H4 (cell line): ENCODE measurements at places on chromosomes 7 and 10.

DNA sequence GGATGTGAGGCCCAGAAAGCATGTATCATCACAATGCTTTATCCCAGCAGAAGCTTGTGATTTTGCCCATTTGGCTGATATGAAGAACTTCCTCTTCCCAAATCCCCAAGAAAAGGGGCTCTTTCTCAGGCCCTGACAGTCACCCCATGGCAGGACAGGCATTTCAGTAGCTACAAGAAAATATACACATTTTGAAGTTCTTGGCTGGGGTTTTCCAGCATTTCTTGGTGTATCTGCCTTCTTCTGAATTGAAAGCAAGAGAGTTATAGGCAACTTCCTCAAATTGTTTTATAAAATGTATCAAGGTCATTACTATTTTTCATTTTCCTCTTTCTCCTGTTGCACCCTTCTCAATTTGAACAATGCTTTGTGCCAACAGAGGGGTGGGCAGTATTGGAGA lies 63.3 kb upstream of the PDLIM1 start:
- no peak for DNase-seq

- no peak for DNase-seq
Measured at GRCh38 chr10:111186358-111186757, 109.5 kb downstream of the ADRA2A start.

DNA sequence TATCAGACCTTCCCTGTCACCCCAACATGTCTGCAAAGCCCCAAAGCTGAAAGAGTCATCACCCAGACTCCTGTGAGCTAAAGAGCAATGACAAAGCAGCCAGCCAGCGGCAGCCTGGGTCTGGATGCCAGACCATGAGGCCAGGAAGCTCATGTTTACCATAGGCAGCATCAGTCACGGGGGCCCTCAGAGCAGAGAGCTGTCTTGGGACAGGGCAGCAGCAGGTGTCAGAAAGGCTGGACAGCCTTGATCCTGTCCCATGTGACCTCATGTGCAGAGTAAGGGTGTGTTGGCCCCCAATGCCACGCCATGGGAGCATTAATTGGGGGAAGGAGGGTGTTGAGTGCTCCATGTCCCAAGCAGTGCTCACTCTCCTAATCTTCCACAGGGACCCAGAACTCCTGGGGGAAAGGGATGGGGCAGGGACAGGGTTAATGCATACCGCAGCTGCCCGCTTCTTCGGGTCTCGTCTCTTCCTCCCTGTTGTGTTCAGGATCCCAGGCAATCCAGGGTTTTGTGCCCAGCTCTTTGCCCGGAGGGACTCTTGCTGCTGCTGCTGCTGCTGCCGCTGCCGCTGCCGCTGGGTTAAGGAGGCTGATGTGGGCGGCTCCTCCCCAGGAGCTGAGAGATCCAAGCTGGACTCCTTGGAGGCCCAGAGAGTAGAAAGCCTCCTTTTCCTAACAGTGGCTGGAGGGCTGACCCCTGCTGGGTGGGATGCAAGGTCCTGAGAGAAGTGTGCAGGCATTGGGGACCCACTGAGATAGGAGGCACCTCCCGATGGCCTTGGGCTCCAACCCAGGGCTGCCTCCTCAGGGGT lies 7.1 kb downstream of the CCDC201 start:
- peak; percentile 21 for DNase-seq

- DNase-seq: peak; percentile 91
Measured at GRCh38 chr10:110664483-110665420, 20.6 kb downstream of the RBM20 start.

GRCh38 chr10:62959553-62959952 lies 143.4 kb upstream of the EGR2 start:
- DNase-seq: no peak

DNA sequence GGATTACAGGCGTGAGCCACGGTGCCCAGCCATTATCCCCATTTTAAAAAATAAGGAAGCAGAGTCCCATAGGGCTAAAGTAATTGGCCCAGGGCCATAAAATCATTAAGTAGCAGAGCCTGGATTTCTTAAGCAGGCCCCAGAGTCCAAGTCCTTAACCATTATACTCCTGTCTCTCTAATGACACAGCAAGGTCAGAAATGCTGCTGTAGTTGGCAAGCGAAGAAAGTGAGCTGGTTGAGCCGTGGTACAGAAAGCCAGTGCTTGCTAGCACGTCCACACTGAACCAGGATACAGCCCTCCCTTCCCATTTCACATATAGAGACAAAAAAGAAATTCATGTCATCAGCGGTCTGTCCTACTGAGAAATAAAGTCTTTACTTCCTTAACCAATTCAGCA lies 562.7 kb downstream of the GALNT17 start:
- no peak for DNase-seq

DNA sequence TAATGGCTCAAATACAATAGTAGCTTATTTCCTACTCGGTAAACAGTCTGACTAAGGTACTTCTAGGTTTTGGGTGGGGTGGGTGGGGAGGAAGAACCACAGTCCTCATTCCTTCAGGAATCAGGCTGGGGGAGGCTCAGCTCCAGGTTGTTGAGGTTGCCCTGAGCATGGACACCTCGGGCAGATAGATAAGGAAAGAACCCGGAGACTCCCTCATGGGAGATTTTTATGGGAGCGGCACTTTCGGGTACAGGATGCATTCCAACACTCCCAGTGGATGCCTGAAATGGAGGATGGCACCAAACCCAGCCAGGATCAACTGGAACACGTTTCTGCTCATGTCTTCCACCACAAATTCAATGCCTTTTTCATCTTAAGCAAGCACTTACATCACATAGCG lies 5.5 kb upstream of the GSDME start:
- no peak for DNase-seq

- DNase-seq: no peak
Measured at GRCh38 chr7:39633563-39634477, 10.4 kb downstream of the RALA start.

- DNase-seq: peak; percentile 98
Measured at GRCh38 chr7:1192171-1192676, 32.2 kb upstream of the ZFAND2A start.

GRCh38 chr7:43553999-43554398 lies 28.9 kb upstream of the STK17A start:
- no peak for DNase-seq

DNA sequence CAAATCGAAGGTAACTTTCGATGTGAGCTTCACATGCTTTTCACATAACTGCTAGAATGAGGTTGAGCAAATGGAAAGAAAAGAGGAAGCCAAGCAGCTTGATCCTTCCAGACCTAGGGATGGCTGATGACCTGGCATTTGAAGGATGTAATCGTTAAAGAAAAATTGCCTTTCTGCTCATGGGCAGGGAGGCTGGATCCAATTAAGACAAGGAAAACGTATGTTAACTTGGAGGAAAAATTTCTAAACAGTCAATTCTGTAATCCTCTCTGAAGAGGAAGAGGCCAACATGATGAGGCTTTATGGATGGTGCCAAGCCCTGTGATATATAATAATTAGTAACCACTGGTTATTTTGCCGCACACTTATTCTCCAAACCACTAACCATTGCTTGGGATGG lies 12.5 kb downstream of the GRK5 start:
- DNase-seq: no peak

- DNase-seq: no peak
Measured at GRCh38 chr10:3624367-3624766, 160.6 kb downstream of the KLF6 start.

DNA sequence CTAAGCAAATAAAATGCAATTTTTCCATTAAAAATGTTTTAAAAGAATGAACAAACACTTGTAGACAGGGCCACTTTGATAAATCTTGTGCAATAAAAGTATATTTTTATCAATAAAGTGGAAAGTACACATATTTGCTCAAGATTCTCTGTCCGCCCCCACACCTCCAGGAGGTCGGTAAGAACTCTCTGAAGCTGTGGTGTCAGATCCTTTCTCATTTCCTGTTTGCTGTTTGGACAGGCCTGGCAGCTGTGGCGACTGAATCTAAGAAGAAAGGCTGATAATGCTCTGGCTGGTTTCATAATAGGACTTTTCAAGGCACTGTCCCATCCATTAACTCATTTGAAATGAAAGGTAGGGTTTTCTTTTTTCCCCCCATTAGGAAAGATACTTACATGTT lies 15.3 kb upstream of the ASB4 start:
- DNase-seq: peak; percentile 71

DNA sequence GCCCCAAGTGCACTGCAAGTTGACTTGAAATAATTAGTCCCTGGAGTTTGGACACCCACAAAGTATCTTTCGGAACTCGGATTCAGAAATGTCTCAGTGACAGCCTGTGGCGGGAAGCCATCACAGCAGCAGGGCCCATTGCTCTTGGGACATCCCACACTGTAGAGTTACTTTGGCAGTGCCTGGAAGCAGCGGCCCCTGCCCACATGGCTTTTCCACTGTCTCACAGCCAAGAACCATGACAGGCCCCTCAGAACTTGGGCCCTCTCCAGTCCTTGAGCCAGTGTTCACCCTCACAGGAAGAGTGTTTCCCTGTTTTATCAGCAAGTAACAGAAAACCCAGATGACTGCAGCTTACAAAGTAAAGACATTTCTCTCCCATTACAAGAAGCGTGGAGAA lies 477.0 kb upstream of the GALNT17 start:
- DNase-seq: no peak

- no peak for DNase-seq
Measured at GRCh38 chr10:109593682-109594081, 329.6 kb downstream of the XPNPEP1 start.

DNA sequence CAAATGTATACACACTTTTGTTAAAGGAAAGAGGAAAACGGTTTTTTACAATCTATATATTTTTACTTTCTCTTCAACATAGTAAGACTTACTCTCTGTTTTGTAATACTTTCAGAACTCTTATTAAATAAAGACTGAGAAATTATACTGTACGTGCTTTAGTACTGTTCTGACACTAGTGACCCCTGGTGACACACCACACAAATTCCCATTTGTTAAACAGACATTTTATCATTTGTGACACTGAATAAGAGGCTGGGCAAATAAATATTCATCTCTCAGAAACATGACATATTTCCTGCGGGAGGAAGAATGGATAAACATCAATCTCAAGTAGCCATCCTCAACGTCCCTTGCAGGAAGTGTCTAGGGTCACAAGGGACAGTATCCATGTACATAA lies 68.9 kb upstream of the ZNF33B start:
- DNase-seq: no peak

DNA sequence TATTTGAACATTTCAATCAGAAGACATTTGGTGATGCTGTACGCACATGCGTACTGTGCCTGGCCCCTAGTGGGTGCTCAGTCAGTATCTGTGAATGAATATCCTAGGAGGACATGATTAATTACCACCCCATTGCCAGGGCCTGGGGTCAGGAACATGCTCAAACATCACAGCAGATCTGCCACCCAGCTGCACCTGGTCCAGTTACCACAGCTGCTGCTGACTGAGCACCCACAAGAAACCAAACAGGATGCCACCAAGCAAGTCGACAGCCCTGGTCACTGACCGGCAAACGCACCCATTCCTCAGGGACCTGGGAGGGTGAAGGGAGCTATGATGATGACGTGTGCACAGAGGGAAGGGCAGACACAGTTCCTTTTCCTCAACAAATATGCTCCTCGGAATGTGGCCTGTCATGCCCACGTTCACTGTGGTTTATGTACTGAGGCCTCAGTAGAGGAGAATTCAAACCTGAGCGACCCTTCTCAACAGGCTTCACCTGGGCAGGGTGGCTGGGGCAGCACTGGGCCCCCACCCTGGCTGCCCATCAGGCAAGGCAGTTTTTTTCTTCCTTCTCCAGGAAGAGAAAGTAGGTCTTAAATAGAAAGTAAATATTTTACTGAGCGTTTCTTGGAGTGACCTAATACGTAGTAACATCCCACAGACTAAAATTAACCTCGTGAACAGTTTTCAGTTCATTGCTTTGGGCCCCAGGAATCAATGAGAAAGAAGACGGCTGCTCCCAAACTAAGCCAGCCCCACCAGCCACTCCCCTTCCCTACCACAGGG lies 13.4 kb downstream of the CTBP2 start:
- DNase-seq: no peak

DNA sequence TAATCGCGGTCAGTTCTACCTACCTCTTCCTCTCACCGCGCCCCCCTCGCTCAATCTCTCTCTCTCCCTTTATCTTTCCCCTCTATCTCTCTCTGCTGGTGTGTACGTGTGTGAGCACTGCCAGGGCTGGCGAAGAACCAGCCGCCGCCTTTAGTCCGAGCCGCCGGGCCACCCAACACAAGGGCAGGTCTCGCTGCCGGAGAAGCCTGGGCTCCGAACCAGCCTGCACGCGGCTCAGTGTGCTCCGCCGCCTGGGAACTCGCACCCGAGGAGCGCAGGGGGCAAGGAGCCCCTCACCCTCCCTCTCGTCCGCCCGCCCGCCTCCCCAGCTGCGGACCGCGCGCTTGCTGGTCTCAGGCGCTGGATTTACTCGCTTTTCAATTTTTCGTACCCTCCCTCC lies 1.7 kb downstream of the NXPH1 start:
- no peak for DNase-seq

DNA sequence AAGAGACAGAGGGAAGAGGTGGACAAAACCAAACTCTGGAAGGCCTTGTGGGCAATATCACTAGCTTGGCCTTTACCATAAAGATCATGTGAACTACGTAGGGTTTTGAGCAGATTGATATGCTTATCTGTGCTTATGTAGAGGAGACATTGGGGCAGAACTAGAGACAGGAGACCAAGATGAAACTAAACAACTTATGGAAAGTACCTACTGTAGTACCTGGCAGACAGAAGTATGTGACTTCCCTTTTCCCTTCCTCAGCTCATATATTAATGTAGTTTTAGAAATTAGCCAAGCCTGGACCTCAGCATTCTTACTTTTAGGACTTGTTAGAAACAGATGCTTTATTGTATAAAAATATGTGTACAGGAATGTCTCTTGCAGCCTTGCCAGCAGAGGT lies 14.0 kb upstream of the IL6 start:
- DNase-seq: no peak

DNA sequence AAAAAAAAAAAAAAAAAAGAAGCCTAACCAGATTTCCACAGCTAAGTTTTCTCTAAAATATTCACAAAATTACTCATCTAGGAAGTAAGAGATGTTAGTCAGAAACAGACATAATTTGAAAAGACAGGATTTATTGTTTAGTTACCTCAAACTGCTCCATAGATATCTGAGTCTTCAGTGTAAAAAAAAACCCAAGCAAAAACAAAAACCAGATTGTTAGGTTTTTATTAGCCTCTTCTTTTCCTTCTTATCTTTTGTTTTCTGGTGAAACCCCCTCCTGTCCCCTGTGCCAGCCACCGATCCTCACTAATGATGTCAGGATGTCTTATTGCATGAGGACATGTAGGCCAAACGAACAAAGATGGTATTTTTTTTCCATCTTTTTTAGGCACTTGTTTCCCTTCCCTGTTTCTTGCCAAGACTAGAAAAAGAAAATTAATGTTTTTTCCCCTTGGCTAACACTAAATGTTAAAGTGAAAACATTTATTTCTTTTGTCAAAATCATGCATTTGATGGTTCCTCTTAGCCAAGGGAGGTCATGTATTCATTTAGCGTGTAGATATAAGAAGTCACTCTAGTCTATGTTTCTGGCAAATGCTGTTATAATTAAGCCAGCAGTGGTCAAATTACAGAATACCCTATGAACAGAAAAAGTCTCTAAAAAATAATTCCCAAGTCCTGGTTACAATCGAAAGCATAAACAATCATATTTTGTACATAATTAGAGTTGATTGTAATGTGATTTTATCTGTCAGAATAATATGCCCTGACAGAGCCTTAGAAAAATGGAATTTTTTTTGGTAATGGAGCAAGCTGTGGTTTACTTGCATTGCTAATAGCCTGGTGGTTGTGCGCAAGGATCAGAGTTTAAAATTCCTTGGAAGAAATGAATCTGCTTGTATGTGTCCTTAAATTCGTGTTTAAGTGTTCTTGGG lies 702.4 kb upstream of the FZD8 start:
- no peak for DNase-seq
